DMS153 (cell line): ENCODE measurements at places on chromosomes 3 and 15.

DNA sequence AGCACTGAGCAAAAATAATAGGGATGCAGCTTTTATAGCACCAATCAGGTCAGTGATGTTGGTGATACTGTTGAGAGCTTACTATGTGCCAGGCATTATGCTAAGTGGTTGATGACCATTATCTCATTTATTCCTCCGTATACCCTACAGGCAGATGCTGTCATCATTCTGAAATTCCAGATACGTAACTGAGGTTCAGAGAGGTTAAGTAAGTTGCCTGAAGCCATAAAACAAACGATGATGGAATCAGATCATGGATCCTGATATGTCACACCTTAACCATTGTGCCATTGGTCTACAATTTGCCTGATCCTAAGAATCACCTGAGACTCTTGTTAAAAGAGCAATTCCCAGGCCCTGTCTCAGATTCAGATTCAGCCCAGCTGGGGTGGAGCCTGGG lies 49.5 kb downstream of the ST6GAL1 start:
- no peak for DNase-seq

DNA sequence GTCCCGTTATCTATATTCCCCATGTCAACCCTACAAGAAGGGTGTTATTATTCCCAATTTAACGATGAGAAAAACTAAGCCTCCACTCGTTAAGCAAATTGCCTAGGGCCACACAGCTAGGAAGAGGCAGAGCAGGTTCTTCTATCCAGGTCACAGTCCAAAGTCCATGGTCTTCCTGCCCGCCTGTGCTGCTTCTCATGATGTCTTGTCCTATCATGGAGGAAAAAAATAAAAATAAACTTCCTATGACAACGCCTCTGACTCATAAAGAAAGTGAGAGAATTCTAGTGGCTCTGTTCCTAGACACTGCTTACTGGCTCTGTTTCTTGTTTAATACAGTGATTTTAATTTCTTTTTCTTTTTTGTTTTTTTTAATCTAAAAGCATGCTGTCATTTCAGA lies 9.7 kb downstream of the COL8A1 start:
- DNase-seq: no peak

- DNase-seq: no peak
These were observed 448.7 kb downstream of the LPP start for GRCh38 chr3:188602620-188603019.

DNA sequence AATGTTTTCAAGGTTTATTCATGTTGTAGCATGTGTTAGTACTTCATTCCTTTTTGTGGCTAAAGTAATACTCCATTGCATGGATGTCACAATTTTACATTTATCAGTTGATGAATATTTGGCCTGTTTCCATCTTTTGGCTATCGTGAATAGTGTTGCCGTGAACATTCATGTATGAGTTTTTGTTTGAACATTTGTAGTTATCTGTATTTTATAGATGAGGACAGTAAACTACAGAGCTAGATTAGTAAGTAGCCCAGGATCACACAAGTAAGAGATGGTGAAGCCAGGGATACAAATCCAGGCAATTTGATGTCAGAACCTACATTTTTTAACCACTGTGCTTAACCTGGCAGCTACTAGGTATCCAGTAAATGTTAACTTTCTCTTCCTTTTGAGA lies 63.2 kb downstream of the ASTE1 start:
- no peak for DNase-seq
